Testis (tissue), 5 donors: ENCODE measurements at places on chromosomes 6 and 20. TPM values are rescaled to one million over a fixed set of nuclear protein-coding genes. Genes with fewer than 3 reads are reported as not detected.
A peak's percentile ranks its signal among the peaks of the same experiment; 100 is the strongest.

- peaks cover 7% of the 10 kb centered on the region for H3K4me1 ChIP-seq
- no peaks in the 10 kb centered on the region for H3K36me3 ChIP-seq
- no peak overlapping the region for H3K4me3 ChIP-seq
- no peak for DNase-seq
- H3K27ac ChIP-seq: no peak overlapping the region
Observed at GRCh38 chr6:112215488-112216284, 38.7 kb downstream of the LAMA4 start.

DNA sequence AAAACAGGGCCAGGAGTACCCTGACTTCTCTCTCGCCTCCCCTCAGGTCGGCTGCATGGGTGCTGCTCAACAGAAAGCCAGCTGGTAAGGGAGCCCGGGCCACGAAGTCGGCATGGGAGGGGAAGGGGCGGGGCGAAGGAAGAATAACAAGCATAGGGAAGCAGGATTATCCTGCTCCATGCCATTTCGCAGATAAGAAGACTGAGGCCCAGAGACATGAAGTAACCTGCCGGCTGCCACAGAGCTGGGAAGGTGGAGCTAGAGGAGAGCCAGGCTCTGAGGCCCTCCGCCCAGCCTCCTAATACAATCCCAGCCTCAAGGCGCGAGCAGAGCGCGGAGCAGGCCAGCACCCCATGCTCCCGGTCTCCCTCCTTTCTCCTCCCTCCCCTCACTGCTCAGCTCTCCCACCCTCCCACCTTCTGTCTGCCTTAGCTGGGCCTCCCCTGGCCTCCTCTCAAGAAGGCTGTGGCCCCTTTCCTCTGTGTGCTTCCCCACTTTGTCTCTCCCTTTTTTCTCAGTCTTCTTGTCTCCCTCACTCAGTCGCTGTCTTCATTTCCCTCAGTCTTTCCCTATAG is 13.2 kb upstream of the HMGA1 start:
- no peaks in the 10 kb centered on the region for H3K36me3 ChIP-seq
- H3K4me1 ChIP-seq: peaks cover 9% of the 10 kb centered on the region
- no peak for DNase-seq
- no peaks in the 10 kb centered on the region for H3K27me3 ChIP-seq
- peak overlapping the region; percentile 45 for H3K27ac ChIP-seq

DNA sequence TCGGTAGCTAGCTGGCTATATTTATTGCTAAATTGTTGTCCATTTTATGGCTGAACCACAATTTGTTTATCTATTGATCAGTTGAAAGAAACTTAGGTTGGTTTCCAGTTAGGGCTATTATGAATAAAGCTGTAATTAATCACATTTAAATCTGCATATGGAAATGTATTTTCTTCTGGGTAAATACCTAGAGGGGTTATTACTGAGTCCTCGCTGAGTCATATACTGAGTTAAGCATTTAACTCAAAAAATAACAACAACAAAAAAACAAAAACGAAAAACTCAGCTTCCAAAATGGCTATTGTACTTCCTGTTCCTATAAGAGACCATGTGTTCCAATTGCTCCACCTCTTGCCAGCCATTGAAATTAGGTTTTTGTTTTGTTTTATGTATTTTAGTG is 258.2 kb downstream of the TBC1D32 start:
- H3K4me1 ChIP-seq: no peaks in the 10 kb centered on the region
- no peaks in the 10 kb centered on the region for H3K36me3 ChIP-seq
- H3K27ac ChIP-seq: no peak overlapping the region
- no peaks in the 10 kb centered on the region for H3K27me3 ChIP-seq
- no peak for DNase-seq

GRCh38 chr20:7332169-7332568 is 564.7 kb downstream of the BMP2 start:
- H3K27ac ChIP-seq: no peak overlapping the region
- DNase-seq: no peak
- H3K36me3 ChIP-seq: no peaks in the 10 kb centered on the region

DNA sequence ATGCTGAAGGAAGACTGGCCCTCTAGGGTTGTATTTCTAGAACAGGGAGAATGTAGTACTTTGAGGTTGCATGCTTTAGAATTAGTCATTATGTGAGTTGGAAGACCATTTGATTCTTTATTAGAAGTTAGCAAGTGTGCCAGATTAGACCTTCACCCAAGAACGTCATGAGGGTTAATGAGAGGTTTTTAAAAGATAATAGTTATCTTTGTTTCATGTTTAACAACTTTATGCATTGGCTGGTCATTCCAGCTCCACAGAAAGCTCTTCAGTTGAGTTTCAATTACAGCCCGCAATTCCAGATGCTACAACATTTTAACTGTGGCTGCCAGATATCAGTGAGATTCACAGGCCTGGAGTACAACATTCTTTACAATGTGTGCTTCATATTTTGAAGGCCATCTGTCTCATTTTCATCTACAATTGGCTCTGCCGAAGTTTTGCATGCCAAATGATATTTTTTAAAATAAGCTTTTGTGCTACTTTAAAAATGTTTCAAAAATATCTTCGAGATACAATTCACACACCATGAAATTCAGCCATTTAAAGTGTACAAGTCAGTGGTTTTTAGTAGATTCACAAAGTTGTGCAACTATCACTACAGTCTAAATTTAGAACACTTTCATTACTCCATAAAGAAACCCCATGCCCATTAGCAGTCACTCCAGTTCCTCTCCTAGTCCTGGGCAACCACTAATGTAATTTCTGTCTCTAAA is 61.1 kb upstream of the FBXO30 start:
- DNase-seq: peak; percentile 19
- no peaks in the 10 kb centered on the region for H3K36me3 ChIP-seq
- H3K27ac ChIP-seq: no peak overlapping the region
- no peaks in the 10 kb centered on the region for H3K27me3 ChIP-seq
- peaks cover 6% of the 10 kb centered on the region for H3K4me1 ChIP-seq

DNA sequence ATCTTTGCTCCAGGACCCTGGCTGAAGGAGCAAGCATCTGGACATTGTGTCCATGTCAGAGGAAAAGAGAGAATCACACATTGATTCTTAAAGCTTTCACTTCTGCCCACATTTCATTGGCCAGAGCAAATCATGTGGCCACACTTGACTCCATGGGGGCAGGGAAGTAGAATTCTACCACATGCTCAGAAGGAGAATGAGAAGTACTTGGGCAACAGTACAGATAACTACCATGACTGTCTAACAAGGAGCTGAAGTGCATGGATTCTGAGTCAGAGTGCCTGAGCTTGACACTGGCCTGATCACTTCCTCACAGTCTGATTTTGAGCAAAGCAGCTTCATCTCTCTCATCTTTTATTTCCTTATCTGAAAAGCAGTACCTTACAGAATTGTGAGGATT is 38.6 kb downstream of the GHRH start:
- no peak overlapping the region for H3K4me3 ChIP-seq
- no peak overlapping the region for H3K27ac ChIP-seq
- H3K36me3 ChIP-seq: no peaks in the 10 kb centered on the region
- H3K27me3 ChIP-seq: no peaks in the 10 kb centered on the region

DNA sequence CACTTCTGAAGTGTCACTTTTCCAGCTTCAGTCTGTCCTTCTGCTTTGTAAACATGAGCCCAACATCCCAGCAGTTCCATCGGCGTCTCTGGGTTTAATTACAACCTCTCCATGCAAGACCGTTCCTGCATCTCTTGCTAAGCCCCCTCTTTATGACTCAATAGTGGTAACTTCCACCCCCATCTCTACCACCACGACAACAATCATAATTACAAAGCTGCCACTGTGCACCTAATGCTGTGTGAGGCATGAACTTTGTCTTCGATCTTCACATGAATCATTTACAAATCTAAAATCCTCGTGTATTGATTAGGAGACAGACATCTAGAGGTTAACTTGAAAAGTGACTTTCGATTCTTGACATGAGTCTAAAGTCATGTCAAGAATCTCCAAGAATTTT is 4.9 kb upstream of the CCR6 start:
- H3K4me1 ChIP-seq: peaks cover 5% of the 10 kb centered on the region
- no peaks in the 10 kb centered on the region for H3K27me3 ChIP-seq
- no peak overlapping the region for H3K4me3 ChIP-seq
- no peak for DNase-seq
- H3K27ac ChIP-seq: no peak overlapping the region

DNA sequence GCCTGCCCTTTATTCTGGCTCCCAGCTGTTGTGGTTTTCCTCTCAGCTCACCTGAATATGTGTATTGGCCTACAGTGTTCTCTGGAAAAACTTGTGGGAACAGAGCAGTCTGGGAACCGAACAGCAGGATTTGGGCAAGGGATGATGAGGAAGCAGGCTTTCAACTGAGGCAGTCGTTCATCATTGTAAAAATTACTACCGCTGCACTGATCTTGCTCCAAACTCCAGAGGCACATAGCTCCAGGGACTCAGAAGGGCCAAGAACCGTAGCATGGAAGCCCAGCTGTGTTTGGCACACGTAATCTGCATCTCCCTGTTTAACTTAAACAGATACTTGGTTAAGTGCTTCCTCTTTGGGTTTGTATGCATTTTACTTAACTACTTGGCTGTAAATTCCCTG is 48.3 kb upstream of the EEF1A1 start:
- H3K4me3 ChIP-seq: no peak overlapping the region
- H3K27ac ChIP-seq: no peak overlapping the region
- H3K36me3 ChIP-seq: no peaks in the 10 kb centered on the region
- no peak for DNase-seq
- H3K27me3 ChIP-seq: no peaks in the 10 kb centered on the region

DNA sequence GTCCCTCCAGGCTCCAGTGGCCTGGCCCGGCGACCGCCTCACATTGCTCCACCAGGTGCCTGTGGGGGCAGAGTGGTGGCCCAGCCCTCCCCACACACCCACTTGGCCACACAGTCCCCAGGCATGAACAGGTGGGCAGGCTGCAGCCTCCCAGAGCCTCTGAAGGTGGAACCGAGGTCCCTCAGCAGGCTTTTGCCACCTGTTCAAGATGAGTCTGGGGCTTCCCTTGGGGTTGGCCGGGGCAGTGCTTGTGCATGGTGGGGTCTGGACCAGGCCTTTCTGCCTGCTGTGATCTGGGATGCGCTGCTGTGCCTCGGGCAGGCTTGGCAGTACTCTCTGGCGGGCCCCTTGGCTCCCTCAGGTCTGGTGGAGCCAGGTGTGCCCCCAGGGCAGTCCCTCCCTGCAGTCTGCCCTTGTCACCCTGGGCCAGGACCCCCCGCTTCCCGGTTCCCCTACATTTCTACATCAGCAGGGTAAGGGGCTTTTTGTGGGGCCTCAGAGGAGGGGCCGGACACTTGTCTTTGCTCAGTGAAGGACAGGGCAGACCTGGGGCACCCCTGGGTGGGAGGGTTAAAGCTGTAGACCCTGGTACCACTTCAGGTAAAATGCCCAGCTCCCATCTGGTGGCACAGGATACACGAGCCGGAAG is 2.7 kb upstream of the COL9A3 start:
- H3K27ac ChIP-seq: no peak overlapping the region
- no peaks in the 10 kb centered on the region for H3K36me3 ChIP-seq
- H3K4me1 ChIP-seq: peaks cover 29% of the 10 kb centered on the region
- H3K27me3 ChIP-seq: no peaks in the 10 kb centered on the region

DNA sequence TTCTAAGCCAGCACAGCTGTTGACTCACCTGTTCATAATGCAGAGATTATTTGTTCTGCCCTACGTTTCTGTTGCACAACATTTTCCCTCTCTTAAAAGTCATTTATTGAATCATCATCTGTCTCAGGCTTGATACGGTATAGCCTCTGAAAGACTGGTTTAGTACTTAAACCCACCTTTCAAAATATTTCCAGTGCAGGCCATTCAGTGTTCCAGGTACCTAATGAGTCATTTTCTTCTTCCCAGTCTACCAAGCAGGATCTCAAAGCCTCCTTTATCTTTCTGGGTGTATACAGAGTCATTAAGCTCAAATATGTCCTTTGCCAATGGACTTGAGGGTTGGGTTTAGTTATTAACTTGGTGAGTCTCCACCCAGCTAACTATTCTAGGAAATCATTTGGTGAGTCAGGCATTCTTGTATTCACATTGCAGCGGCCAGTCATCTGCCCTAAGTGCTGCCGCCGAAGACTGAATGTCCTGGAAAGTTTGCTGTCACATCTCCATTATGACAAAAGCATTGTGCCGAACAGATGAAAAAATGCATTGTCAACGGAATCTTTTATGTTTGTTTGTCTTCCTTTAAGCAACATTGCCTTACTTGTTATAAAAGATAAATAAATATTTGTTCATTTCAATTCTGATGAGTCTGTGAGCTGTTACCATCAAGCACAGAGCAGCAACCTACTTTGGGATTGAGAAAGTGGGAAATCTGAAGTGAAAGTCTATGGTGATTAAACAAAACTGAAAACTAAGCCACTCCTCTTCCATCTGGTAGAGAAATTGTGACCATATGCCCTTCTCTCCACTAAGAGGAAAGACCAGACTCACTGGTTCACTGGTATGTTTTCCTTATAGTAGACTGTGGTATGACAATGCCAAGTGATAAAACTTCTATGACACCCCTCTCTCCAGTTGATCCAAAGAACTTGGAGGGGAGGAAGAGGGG is 14.3 kb upstream of the FAM135A start:
- no peaks in the 10 kb centered on the region for H3K27me3 ChIP-seq
- DNase-seq: no peak
- H3K36me3 ChIP-seq: no peaks in the 10 kb centered on the region
- no peak overlapping the region for H3K27ac ChIP-seq
- no peaks in the 10 kb centered on the region for H3K4me1 ChIP-seq

DNA sequence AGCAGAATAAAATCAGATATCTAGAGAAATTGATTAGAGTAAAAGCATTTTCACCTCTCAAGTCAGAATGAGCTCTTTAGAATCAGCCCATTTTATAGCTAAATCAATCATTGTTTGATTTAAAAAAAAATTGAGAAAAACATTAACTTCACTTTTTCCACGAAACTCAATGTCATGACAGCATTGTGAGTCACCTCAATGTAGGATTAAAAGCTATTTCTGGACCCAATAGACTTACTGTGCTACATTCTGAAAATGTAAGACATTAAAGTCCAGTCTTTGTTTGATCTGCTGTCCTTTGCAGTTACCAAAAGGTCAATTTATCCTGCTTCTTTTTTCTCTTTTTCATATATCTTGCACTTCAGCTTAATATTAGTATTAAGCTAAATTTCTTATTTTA is 519.4 kb upstream of the ZNF337 start:
- DNase-seq: no peak
- no peaks in the 10 kb centered on the region for H3K4me1 ChIP-seq
- H3K36me3 ChIP-seq: no peaks in the 10 kb centered on the region
- no peak overlapping the region for H3K27ac ChIP-seq

- H3K27ac ChIP-seq: no peak overlapping the region
- peaks cover 4% of the 10 kb centered on the region for H3K4me1 ChIP-seq
- DNase-seq: no peak
- no peaks in the 10 kb centered on the region for H3K27me3 ChIP-seq
Observed at GRCh38 chr20:42686057-42686456, 503.6 kb downstream of the PTPRT start.

Gene FIG4
- total RNA-seq: 19.7 TPM

Gene FAM83B
- total RNA-seq: 1.6 TPM

Gene CRISP3
- total RNA-seq: not detected

Gene TCFL5
- total RNA-seq: 85.3 TPM

Gene ADGRF5
- 12.2 TPM for total RNA-seq

Gene PSORS1C2
- total RNA-seq: not detected
